ENCODE measurements at places on chromosomes 16 and 17. TPM values are rescaled to one million over a fixed set of nuclear protein-coding genes. Genes with fewer than 3 reads are reported as not detected.

FOXN1 gene
- 0.11 TPM for total RNA-seq

EVI2B gene
- total RNA-seq = 1.4 TPM

ZNF750 gene
- total RNA-seq = not detected

C17orf50 gene
- not detected for total RNA-seq

Data from articular chondrocyte of knee joint (primary cell).